Small intestine (tissue), 16 donors: ENCODE measurements at places on chromosomes 5 and 9. TPM values are rescaled to one million over a fixed set of nuclear protein-coding genes. Genes with fewer than 3 reads are reported as not detected.

The EQTN gene
- 0.30 TPM for polyA plus RNA-seq

The DAB2IP gene
- 36.5 TPM for polyA plus RNA-seq

The AGXT2 gene
- polyA plus RNA-seq = 47.0 TPM

The SHLD3 gene
- polyA plus RNA-seq = 5.2 TPM
